Stimulated activated CD8-positive, alpha-beta memory T cell treated with anti-CD3 and anti-CD28 coated beads, Interleukin-7, amount 100 ng/mL, for 4 hours (primary cell): ENCODE measurements at places on chromosomes 16 and 17.

DNA sequence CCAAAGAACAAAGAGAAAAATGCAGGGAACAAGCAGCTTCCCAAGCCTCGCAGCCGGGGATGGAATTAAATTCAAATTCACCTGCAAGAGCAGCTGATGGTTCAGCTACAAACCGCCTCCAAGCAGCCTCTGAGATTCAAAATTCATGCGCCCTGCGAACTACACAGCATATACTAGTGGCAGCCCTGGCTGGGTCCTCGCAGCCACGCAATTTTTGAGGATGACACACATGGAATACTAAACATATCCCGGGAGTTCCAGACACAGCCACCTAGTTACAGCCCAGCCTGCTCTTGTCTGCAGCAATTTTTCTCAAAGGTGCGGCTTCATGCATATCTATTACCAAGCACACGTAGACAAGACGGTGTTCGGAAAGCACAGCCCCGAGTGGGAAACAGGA, 35.9 kb upstream of the KIFC3 start:
- DNase-seq: no peak

GRCh38 chr17:69451416-69452394, 37.2 kb downstream of the MAP2K6 start:
- no peak for DNase-seq

DNA sequence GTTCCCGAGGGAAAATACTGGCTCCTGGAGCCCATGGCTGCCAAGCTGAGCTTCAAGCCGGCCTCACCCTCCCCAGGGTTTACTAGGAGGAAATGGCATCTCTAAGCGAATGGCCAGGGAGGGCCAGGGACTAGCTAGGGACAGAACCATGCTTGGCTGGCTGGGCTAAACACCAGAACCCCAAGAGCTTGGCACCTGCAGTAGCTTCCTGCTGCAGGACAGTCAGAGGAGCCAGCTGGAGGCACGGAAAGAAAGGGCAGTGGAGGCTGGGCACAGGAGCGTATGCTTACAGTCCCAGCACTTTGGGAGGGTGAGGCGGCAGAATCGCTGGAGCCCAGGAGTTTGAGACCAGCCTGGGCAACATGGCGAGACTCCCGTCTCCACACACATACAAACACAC, 33.7 kb downstream of the PEMT start:
- DNase-seq: no peak

DNA sequence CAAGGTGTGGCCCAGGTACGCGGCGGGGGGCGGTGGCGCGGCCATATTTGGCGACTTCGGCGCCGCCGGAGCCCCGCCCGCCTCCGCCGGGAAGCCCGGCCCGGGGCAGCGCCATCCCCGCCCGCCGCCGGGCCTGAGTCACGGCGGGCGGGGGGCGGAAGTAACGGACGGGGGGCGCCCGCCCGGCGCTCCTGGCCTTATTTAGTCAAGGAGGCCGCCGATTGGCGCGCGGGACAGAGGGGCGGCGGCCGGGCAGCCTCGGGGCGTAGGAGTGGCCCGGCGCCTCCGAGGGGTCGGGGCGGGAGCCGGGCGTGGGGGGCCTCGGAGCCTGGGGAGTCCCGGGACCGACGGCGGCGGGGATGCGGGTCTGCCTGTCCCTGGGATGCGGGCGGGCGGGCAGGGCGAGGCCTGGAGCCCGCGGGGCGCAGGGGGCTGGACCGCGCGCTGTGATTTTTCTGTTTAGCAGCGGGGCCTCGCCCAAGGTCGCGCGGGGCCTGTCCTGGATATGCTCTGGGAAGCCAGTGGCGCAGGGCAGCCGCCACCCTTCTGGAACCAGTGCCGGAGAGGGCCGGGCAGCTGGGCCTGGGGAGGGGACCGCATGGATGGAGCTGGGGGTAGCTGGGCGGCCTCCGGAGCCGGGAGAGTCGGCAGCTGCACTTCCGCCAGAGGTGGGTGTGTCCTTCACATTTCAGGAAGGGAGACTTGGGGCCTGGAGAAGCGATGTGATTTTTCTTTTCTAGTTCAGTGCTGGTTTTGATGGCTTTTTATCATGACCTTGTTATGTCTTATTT, 2.3 kb upstream of the ACTG1 start:
- DNase-seq: no peak

GRCh38 chr17:80724775-80725266, 180.2 kb downstream of the RPTOR start:
- no peak for DNase-seq

- no peak for DNase-seq
Measured at GRCh38 chr16:74448990-74449389, 27.7 kb upstream of the CLEC18B start.

- peak; percentile 61 for DNase-seq
Measured at GRCh38 chr17:40026816-40027613, 11.8 kb downstream of the CSF3 start.
